ENCODE measurements at places on chromosomes 3 and 15.

GRCh38 chr3:10416730-10417300 lies 88.6 kb downstream of the ATP2B2 start:
- H3K4me1 ChIP-seq, result no peaks in the 10 kb centered on the region
- H3K36me3 ChIP-seq, result no peaks in the 10 kb centered on the region
- H3K27ac ChIP-seq, result no peak overlapping the region
- DNase-seq, result no peak

DNA sequence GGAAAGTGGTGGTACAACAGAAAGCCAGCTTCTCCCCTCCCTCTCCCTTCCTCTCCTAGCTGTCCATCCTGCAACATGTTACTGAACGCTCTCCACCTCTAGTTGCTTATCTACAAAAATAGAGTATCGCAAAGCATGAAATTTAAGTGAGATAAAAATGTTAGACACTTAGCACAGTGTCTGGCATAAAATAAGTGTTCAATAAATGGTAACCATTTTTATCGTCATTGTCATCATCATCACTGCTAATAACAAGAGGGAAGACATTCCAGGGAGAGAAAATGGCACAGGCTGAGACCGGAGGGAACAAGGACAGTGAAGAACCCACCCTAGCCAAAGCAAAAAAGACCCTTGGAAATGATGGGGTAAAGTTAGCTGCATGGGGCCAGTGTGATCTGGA lies 38.7 kb upstream of the SKOR1 start:
- DNase-seq, result no peak
- H3K4me3 ChIP-seq, result no peak overlapping the region
- H3K27ac ChIP-seq, result no peak overlapping the region
- H3K27me3 ChIP-seq, result no peaks in the 10 kb centered on the region

GRCh38 chr3:111971533-111972130 lies 7.2 kb upstream of the ABHD10 start:
- H3K4me1 ChIP-seq, result no peaks in the 10 kb centered on the region
- no peak overlapping the region for H3K4me3 ChIP-seq
- DNase-seq, result no peak
- H3K27ac ChIP-seq, result no peak overlapping the region

GRCh38 chr15:59687836-59688235 lies 1.3 kb downstream of the BNIP2 start:
- H3K4me3 ChIP-seq, result peak overlapping the region; percentile 88
- no peaks in the 10 kb centered on the region for H3K27me3 ChIP-seq
- no peak for DNase-seq
- H3K4me1 ChIP-seq, result peaks cover 8% of the 10 kb centered on the region
- no peak overlapping the region for H3K27ac ChIP-seq
- no peaks in the 10 kb centered on the region for H3K36me3 ChIP-seq

- DNase-seq, result no peak
- H3K27ac ChIP-seq, result no peak overlapping the region
- no peaks in the 10 kb centered on the region for H3K36me3 ChIP-seq
- H3K4me1 ChIP-seq, result no peaks in the 10 kb centered on the region
Measured at GRCh38 chr3:39937315-39937714, 127.9 kb downstream of the MYRIP start.

- H3K4me1 ChIP-seq, result peaks cover 42% of the 10 kb centered on the region
- H3K27me3 ChIP-seq, result no peaks in the 10 kb centered on the region
- DNase-seq, result no peak
- no peaks in the 10 kb centered on the region for H3K36me3 ChIP-seq
- H3K4me3 ChIP-seq, result no peak overlapping the region
- H3K27ac ChIP-seq, result no peak overlapping the region
Measured at GRCh38 chr3:112629425-112629824, 11.5 kb downstream of the CCDC80 start.

DNA sequence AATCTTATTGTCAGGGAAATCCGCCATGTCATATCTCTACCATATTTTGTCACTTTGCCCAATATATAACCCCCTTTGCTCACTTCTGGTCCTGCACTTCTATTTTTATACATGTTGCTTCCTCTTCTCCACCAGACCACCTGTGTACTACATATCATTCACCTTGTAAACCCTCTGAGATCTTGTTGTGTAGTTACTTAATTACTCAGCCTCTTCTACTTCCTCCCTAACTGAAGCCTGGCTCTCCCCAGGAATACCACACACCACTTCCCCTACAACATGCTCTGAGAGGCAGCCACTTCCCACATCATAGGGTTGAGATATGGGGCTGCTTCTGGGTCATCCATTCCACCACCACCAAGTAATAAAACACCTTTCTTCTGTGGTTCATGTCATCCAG lies 10.0 kb downstream of the HEXA start:
- DNase-seq, result no peak
- H3K27me3 ChIP-seq, result no peaks in the 10 kb centered on the region
- H3K27ac ChIP-seq, result no peak overlapping the region
- H3K4me3 ChIP-seq, result no peak overlapping the region

GRCh38 chr15:41473418-41473817 lies 20.3 kb upstream of the ITPKA start:
- H3K36me3 ChIP-seq, result peaks cover 18% of the 10 kb centered on the region
- no peaks in the 10 kb centered on the region for H3K4me1 ChIP-seq
- DNase-seq, result no peak
- no peaks in the 10 kb centered on the region for H3K27me3 ChIP-seq
- no peak overlapping the region for H3K4me3 ChIP-seq

GRCh38 chr3:137332297-137332696 lies 374.5 kb downstream of the IL20RB start:
- H3K4me1 ChIP-seq, result peaks cover 15% of the 10 kb centered on the region
- DNase-seq, result no peak
- no peaks in the 10 kb centered on the region for H3K36me3 ChIP-seq
- H3K4me3 ChIP-seq, result no peak overlapping the region
- H3K27ac ChIP-seq, result no peak overlapping the region

DNA sequence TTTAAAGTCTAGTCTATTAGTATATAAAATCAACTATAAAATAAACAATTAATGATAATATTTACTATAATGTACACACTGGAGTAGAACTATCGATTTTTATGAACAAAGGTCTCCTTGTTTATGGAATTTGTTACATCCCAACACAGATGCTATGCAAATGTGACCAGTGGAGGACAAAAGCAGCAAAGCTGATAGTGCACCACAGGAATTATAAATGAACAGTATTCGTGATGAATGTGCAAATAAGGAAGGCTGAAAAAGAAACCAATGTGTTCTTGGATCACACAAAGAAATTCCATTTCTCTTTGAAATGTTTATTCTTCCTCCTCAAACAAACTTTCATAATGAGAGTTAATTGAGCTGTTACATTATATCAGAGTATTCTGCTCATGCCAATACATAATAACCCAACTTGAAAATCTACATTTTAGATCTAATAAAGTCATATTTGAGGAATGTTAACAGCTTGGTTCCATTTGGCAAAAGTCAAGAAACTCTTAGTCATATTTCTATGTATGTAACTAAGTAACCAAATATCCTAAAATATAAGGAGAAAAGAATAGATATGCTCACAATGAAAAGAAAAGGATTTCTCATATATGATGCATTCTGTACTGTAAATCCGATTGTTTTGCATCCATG lies 79.3 kb downstream of the NEK10 start:
- no peaks in the 10 kb centered on the region for H3K27me3 ChIP-seq
- no peaks in the 10 kb centered on the region for H3K4me1 ChIP-seq
- H3K36me3 ChIP-seq, result no peaks in the 10 kb centered on the region
- H3K4me3 ChIP-seq, result no peak overlapping the region

DNA sequence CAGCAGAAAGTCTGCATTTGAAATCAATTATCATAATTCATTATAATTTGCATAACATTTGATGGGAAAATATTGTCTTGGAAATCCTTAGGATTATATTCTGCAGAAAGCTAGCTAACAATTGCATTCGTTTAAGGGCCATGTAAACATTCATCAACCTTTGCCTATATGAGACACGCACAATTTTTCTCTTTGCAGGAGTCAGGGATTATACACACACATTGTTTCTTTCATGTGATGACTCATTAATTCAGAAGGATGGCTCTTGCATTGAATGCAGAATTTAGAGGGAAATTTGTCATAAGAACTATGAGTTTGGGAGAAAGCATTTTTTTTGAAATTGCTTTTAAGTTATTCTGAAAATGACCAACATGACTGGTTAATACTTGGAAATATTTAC lies 844.7 kb downstream of the DIPK2A start:
- H3K4me1 ChIP-seq, result peaks cover 9% of the 10 kb centered on the region
- no peak for DNase-seq
- no peak overlapping the region for H3K27ac ChIP-seq

DNA sequence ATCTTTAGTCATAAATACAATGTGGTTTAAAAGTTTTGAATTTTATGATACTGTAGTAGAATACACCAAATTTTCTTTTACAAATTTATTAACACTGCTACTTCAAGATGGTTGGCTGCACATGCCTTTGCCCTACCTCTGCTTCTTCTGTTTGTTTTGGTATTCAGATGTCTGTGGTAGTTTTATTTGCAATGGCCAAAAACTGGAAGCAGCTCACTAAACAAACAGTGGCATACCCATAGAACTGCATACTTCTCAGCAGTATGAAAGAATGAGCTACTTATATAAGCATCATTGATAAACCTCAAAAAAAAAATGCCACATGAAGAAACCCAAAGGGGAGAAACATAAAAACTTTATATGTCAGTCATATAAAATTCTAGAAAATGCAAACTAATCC lies 19.5 kb downstream of the ARIH2 start:
- no peak for DNase-seq
- no peaks in the 10 kb centered on the region for H3K4me1 ChIP-seq
- peaks cover 13% of the 10 kb centered on the region for H3K36me3 ChIP-seq

GRCh38 chr3:11509173-11510000 lies 134.3 kb downstream of the VGLL4 start:
- H3K4me1 ChIP-seq, result peaks cover 24% of the 10 kb centered on the region
- H3K36me3 ChIP-seq, result no peaks in the 10 kb centered on the region
- H3K27ac ChIP-seq, result peak overlapping the region; percentile 35
- no peak overlapping the region for H3K4me3 ChIP-seq
- H3K27me3 ChIP-seq, result no peaks in the 10 kb centered on the region

DNA sequence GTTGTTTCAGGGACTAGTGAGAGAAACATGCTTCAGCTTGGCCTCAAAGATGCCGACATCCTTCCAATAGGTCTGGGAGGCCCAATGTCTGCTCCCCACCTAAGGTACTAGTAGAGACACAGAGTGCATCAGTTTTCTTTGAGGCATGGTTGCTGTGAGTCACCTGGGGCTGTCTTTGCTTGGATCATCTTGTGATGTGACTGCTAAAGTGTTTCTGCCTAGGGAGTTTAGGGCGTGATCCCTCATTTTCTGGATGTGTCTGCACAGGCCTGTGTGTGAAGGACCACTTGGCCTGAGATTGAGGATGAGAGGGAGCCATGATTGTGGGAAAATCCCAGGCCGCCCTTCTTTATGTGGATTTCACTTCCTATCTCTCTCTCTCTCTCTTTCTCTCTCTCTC lies 4.8 kb downstream of the GASK1A start:
- peaks cover 35% of the 10 kb centered on the region for H3K4me1 ChIP-seq
- peaks cover 19% of the 10 kb centered on the region for H3K27me3 ChIP-seq
- no peak for DNase-seq

DNA sequence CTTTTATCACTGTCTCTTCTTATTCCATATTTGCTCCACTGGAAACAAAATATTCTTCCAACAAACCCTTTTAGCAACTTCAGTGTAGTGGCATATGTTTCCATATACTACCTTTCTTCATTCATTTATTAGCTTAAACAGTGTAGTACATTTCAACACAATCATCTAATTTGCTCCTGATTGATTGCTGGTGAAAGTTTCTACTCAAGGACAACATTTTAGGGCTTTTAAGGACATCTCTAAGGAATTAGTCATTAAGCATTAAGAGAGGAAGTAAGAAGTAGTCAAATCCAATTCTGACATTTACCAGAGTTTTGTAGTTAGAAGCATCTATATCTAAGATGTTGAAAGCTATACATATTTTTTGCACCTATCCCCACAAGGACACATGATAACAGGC lies 55.8 kb downstream of the RSRC1 start:
- H3K4me3 ChIP-seq, result no peak overlapping the region
- no peaks in the 10 kb centered on the region for H3K36me3 ChIP-seq
- H3K27ac ChIP-seq, result no peak overlapping the region
- no peaks in the 10 kb centered on the region for H3K4me1 ChIP-seq
- H3K27me3 ChIP-seq, result no peaks in the 10 kb centered on the region

- H3K4me1 ChIP-seq, result no peaks in the 10 kb centered on the region
- no peak overlapping the region for H3K4me3 ChIP-seq
- H3K27me3 ChIP-seq, result no peaks in the 10 kb centered on the region
- no peak for DNase-seq
Measured at GRCh38 chr15:80588801-80589200, 106.3 kb upstream of the ABHD17C start.

GRCh38 chr3:153349108-153349499 lies 187.1 kb downstream of the RAP2B start:
- no peak for DNase-seq
- no peaks in the 10 kb centered on the region for H3K4me1 ChIP-seq
- no peaks in the 10 kb centered on the region for H3K36me3 ChIP-seq
- no peak overlapping the region for H3K27ac ChIP-seq
- H3K4me3 ChIP-seq, result no peak overlapping the region
- H3K27me3 ChIP-seq, result no peaks in the 10 kb centered on the region

GRCh38 chr3:70979983-70980645 lies 603.4 kb downstream of the FOXP1 start:
- no peak overlapping the region for H3K27ac ChIP-seq
- H3K36me3 ChIP-seq, result peaks cover 12% of the 10 kb centered on the region
- DNase-seq, result no peak
- no peaks in the 10 kb centered on the region for H3K27me3 ChIP-seq
- H3K4me1 ChIP-seq, result peaks cover 45% of the 10 kb centered on the region

DNA sequence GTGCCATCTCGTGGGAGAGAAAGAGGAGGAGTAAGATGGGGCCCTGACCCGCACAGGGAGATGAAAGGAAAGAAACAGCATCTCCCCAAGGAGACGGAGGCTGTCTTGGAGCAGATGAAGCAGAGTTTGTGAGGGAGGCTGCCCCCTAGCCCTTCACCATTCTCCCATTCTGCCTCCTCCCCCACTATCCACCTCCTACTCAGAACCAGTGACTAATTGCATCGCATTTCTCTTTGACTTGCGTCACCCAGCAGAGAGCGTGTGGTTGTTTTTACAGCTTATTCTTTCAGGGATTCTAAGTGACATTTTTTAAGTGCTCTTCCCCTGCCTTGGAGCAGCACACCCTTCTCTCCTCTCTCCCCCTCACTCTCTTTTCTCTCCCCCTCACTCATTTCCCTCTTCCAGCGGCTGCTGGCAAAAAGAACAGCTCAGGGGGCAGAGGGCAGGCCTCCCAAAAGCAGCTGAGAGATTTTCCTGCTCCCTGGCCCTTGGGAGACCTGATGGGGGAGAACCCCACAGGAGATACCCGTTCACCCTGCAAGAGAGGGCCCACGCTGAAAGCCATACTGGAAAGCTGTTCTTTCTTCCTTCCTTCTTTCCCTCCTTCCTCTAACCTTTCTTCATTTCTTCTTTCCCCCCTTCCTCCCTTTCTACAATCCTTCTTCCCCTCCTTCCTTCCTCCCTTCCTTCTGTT lies 91.8 kb downstream of the MRPL46 start:
- peak; percentile 8 for DNase-seq
- no peak overlapping the region for H3K4me3 ChIP-seq
- H3K27ac ChIP-seq, result no peak overlapping the region
- H3K4me1 ChIP-seq, result peaks cover 10% of the 10 kb centered on the region
- H3K27me3 ChIP-seq, result no peaks in the 10 kb centered on the region
- H3K36me3 ChIP-seq, result no peaks in the 10 kb centered on the region

- H3K27ac ChIP-seq, result no peak overlapping the region
- peaks cover 16% of the 10 kb centered on the region for H3K4me1 ChIP-seq
- DNase-seq, result no peak
- no peaks in the 10 kb centered on the region for H3K36me3 ChIP-seq
- H3K4me3 ChIP-seq, result no peak overlapping the region
- no peaks in the 10 kb centered on the region for H3K27me3 ChIP-seq
Measured at GRCh38 chr3:69490235-69490634, 104.3 kb upstream of the FRMD4B start.

- H3K36me3 ChIP-seq, result no peaks in the 10 kb centered on the region
Measured at GRCh38 chr3:135169651-135170050, 374.6 kb downstream of the EPHB1 start.

GRCh38 chr15:77098572-77098971 lies 27.7 kb upstream of the TSPAN3 start:
- no peaks in the 10 kb centered on the region for H3K4me1 ChIP-seq
- no peaks in the 10 kb centered on the region for H3K36me3 ChIP-seq
- DNase-seq, result no peak
- H3K27me3 ChIP-seq, result no peaks in the 10 kb centered on the region

Data from neural progenitor cell (in vitro differentiated cells).